Activated CD4-positive, alpha-beta T cell treated with anti-CD3 and anti-CD28 coated beads for 1 hour (primary cell): ENCODE measurements at places on chromosomes 6 and 20.

DNA sequence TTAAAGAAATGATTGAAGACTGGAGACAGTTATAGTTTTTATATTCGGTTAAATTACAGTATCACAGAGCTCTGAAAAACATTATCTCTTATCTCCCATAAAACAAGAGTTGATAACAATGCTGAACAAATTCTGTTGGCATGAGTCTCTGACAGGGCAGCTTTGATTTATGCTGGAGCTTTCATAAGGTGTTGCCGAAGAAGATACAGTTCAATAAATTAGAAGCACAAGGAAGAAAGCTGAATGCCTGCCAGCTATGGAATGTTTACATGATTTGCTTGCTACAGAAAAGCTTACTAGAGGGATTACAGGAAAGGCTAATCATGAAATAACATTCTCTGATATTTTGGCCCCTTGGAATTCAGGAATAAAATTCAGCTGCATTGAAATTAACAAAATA, 431.9 kb upstream of the GJE1 start:
- no peak for DNase-seq

DNA sequence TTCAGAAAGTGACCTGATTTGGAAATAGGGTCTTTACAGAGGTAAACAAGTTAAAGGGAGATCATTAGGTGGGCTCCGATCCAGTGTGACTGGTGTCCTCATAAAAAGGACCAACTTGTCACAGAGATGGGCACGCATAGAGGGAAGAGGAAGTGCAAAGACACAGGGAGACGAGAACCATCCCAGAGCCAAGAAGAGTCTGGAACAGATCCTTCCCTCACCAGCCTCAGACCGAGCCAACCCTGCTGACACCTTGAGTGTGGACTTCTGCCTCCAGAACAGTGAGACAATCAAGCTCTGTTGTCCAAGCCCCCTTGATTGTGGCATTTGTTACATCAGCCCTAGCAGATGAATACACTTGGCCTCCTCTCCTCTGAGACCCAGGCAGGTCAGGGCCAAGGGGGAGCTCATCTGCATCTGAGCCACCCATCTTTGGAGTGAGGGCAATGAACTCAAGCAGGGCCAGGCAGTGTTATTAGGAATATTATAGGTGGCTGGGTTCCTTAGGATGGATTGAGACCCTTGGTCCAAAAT, 22.2 kb upstream of the SCML4 start:
- DNase-seq, result no peak

DNA sequence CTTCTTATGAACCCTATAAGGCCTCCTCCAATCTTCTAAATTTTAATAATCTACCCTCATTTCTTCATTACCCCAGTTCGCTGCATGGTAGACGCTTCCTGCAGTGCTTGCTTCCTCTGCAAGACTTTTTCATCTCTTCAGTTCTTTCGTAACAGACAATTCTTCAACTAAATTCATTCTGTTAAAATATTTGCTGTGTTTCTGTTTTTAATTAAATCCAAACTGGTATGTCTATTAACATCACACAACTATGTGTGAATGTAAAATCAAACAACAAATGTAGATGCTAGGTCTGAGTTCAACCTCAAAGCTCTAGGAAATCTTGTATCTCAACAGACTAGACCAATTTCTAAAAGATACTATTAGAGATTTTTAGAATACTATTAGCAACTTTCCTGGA, 199.3 kb downstream of the RNGTT start:
- no peak for DNase-seq

- DNase-seq, result no peak
Observed at GRCh38 chr20:1813674-1814635, 81.3 kb upstream of the SIRPA start.

GRCh38 chr6:89589297-89590025, 49.1 kb downstream of the LYRM2 start:
- DNase-seq, result no peak

- no peak for DNase-seq
Observed at GRCh38 chr20:57707320-57707719, 2.5 kb downstream of the PMEPA1 start.
